ENCODE measurements at places on chromosomes 12 and 14.

GRCh38 chr14:88063811-88064210 lies 58.9 kb downstream of the GPR65 start:
- DNase-seq = no peak

- DNase-seq = peak; percentile 80
These were observed 103.8 kb downstream of the OSBPL8 start for GRCh38 chr12:76455582-76456345.

- DNase-seq = no peak
These were observed 21.3 kb upstream of the STRN3 start for GRCh38 chr14:31047503-31047902.

DNA sequence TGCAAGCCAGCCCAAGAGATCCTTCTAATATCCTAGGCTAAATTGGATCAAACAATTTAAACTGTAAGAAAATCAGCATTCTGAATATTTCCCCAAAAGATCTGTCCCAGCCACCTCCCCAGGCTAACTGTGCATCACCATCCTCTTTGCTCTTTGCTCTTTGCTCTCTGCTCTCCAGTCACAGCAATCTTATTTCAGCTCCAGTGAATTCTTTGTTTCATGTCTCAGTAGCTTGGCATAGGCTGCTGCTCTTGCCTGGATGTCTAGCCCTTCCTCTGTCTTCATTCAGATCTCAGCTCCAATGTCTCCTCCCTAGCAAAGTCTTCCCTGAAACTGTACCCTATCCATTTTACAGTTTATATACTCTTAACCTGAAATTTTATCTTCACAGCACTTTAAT lies 399.8 kb upstream of the USP15 start:
- DNase-seq = no peak

DNA sequence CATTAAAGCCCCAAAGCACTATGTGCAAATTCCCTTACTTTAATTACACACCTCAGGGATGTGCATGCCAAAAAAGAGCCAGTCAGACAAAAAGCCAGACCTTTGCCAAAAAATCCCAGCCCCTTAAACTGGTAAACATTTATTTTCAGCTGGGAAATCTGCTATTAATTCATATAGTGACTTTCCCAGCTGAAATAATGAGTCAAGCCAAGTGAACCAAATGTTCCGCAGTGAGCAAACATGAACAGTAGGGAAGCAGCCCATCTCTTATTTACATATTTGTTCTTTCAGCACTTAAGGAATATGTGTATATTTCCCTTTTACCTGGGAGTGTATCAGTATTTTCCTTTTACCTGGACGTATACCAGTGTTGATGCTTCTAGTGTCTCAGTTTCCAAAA lies 44.0 kb upstream of the OTX2 start:
- DNase-seq = no peak

DNA sequence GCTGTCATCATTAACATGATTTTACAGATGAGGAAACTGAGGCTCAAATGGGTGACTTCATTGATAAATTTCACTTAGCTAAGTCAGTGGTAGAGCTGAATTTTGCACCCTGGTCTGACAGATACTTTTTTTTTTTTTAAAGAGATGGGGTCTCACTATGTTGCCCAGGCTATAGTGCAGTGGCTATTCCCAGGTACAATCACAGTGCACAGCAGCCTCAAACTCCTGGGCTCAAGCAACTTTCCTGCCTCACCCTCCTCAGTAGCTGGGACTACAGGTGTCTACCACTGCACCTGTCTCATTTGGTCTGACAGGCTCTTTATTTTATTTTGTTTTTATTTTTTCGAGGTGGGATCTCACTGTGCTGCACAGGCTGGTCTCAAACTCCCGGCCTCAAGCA lies 24.2 kb upstream of the CORO1C start:
- no peak for DNase-seq

GRCh38 chr12:132218915-132219314 lies 74.7 kb downstream of the NOC4L start:
- peak; percentile 24 for DNase-seq

GRCh38 chr14:24887623-24888304 lies 162.2 kb downstream of the STXBP6 start:
- DNase-seq = no peak

- no peak for DNase-seq
These were observed 13.9 kb downstream of the CDC42BPB start for GRCh38 chr14:103043257-103044015.

- no peak for DNase-seq
These were observed 225.2 kb downstream of the FUT8 start for GRCh38 chr14:65637780-65638179.

DNA sequence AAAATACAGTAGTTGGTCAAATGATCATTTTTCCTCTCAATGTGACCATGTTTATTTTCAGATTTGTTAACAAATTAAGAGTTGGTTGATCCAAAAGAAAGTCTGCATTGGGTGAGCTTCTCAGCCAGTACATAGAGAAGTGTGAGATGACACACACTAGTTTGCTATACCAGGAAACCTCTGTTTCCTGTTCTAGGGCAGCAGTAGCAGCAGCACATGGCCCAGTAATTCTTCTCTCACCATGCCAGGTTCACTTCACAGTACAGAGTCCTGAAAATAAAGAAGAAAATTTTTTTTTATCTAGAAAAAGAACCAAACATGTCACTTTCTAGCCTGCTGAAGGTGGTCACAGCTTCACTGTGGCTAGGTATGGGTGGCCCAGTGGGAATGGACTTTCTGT lies 250.2 kb upstream of the OR4E1 start:
- DNase-seq = no peak

DNA sequence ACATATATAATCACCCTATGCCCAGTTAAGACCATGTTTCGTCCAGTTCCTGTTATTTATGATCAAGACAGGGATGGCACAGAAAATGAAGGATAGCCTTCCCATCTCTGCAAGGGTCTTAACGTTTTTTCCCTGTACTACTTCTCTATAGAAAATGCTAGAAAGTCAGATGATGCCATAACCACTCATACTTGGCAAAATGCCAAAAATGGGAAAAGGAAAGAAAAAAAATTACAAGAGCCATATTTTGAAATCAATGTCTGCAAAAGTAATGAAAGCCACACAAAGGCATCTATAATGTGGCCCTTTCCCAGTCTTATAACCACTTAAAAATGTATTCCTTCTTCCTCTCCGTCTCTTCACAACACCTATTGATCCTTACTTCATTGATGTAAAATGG lies 1.8 kb upstream of the MYL6B start:
- no peak for DNase-seq

- peak; percentile 78 for DNase-seq
These were observed 75.3 kb downstream of the AACS start for GRCh38 chr12:125140279-125141209.

GRCh38 chr14:84340938-84341337 lies 1189.0 kb upstream of the FLRT2 start:
- DNase-seq = peak; percentile 12

DNA sequence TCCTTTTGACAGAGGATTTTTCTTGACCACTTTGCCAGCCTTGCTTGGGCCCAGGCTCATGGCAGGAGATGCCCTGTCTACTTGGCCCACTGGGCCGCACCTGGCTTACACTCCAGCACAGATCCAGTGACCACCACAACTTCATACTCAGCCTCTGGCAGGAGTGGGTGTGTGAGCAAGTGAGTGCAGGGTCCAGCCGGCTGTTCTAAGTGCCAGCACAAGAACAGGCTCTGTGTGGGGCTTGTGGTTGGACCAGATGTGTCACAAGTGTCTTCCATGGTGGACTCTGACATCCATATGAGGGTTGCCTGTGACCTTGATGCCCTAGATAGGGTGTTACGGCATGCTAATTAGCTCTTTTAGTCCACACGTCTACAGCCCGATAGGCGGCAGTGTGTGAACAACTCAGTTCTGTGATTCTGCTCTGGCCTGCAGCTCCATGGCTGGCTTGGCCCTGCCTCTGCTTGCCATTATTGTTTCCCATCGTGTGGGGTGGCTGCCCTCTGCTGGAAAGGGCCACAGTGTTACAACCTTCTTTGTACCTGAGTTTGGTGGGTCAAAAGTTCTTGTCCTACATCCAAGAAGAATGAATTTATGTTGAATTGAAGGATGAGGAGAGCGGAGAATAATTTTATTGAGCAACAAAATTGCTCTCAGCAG lies 1089.1 kb downstream of the SLC6A15 start:
- peak; percentile 3 for DNase-seq

DNA sequence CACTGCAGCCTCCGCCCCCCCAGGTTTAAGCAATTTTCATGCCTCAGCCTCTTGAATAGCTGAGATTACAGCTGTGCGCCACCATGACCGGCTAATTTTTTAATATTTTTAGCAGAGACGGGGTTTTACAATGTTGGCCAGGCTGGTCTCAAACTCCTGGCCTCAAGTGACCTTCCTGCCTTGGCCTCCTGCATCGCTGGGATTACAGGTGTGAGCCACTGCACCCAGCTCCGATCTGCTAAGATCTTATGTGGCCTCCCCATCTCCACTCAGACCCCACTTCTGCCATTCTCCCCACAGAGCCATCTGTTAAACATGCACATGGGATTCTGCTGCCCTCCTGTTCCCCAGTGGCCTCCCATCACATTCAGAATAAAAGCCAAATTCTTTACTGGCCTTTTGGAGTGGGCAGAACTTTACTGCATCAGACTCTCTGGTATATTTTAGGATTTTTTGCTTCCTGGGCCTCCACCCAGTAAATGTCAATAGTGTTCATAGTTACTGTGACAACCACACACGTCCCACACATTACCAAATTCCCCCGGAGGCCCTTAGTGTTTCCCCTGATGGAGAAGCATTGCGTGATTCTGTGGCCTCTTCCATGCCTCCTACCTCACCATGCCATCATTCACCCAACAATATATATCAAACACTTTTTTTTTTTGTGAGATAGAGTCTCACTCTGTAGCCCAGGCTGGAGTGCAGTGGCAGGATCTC lies 96.3 kb downstream of the PTPN11 start:
- DNase-seq = peak; percentile 22

DNA sequence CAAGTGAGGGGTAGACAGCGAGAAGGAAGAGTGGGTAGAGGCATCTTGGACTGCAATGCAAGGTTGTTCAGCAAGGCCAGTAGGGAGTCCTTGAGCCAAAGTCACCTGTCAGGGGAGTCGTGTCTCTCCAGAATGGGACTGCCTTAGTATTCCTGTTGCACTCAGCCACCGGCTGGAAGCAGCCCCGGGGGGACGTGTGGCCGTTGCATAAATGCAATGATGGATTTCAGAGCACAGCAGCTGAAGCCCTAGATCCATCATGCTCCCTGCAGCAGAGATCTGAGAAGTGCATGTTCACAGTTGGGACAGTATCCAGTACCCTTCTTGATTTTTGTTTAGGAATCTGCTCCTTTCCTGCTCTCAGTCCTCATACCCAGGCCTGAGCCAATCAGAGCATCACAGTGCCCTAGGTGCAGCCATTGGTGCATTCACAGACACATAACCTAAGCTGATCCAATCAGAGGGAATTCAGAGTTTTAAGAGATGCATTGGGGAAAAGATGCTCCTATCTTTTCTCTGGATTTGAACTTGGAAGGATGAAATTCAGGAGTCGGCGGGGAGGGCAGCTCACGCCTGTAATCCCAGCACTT lies 62.9 kb downstream of the HSPB8 start:
- no peak for DNase-seq

GRCh38 chr12:66620688-66621087 lies 58.2 kb downstream of the GRIP1 start:
- DNase-seq = no peak

- peak; percentile 59 for DNase-seq
These were observed 2.0 kb downstream of the ZBTB25 start for GRCh38 chr14:64501411-64502171.

DNA sequence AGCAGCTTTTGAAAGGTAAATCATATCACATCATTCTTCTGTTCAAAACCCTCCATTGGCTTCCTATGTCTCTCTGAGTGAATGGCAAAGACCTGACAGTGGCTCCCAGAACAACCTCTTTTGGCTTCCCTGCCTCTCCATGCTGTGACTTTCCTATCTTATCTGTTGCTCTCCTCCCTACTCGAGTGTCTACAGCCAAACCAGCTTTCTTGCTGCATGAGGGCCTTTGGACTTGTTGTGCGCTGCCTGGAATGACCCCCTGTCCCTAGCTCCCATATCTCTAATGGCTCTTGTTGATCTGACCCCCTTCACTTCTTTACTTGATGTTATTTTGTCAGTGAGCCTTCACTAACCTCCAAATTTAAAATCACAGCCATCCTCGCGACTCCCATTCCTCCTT lies 2.5 kb downstream of the SYNE2 start:
- DNase-seq = no peak

- no peak for DNase-seq
These were observed 201.1 kb upstream of the NUDT4 start for GRCh38 chr12:93176610-93177126.

DNA sequence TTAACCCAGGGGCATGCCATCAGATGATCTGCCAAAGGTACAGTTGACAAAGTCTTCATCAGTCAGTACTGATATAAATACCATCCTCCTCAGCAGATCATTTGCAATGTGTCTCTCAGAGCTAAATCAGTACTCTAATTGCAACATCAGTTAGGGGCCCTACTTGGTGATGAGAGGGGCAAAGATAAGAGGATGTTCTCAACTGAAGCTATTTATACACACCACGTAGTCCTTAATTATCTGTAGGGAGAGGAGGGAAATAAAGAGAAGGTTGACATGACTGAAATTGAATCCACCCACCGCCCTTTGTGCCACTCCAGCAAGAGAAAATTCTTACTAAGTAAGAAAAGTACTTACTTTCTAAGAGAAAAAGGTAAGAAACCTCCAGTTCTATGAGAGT lies 157.8 kb upstream of the NUDT4 start:
- no peak for DNase-seq

GRCh38 chr14:32933629-32934072 lies 5.0 kb upstream of the NPAS3 start:
- DNase-seq = peak; percentile 37

GRCh38 chr14:97413966-97414717 lies 617.0 kb downstream of the VRK1 start:
- DNase-seq = no peak

- DNase-seq = peak; percentile 39
These were observed 5.9 kb downstream of the PRPF39 start for GRCh38 chr14:45089813-45090212.

DNA sequence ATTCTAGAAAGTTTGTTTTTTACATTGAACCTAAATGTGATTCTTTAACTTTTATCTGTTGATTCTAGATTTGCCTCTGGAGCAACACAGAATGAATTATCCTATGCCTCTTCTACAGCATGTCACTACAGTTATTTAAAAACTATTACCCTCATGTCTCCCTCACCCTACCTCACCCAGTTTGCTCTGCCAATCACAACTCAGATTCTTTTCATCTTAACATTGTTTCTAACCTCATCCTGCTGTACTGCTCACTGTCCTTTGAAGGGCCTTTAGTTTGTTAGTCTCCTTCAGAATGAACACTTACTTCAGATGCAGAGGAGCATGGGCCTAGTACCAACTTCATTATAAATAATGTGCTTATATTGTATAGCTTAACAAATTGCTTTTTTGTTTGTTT lies 21.5 kb downstream of the YLPM1 start:
- no peak for DNase-seq

GRCh38 chr12:752695-753610 lies 574 bp downstream of the WNK1 start:
- DNase-seq = peak; percentile 50

- peak; percentile 43 for DNase-seq
These were observed 7.9 kb upstream of the ITFG2 start for GRCh38 chr12:2804393-2805142.

DNA sequence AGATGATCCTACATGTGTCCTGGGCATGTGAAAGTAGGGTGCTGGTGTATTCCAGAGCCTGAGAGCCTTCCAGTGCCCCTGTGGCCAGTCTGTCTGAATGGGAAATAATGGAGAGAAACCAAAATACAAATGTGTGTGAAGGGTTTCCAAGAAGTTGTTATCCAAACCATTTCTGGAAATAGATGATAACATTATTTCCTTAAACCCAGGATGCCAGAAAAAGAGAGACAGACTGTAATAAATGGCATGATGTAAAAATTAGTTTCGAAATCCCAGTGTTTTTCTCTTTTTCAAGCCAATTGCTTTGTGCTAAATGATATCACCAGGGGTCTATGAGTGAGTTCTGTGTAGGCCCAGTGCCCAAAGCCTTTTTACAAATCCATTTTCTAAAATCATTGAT lies 175.3 kb downstream of the PHLDA1 start:
- DNase-seq = no peak
